ENCODE measurements at places on chromosomes 2 and 18.

GRCh38 chr2:18005411-18005810 lies 126.9 kb downstream of the KCNS3 start:
- no peak for DNase-seq

DNA sequence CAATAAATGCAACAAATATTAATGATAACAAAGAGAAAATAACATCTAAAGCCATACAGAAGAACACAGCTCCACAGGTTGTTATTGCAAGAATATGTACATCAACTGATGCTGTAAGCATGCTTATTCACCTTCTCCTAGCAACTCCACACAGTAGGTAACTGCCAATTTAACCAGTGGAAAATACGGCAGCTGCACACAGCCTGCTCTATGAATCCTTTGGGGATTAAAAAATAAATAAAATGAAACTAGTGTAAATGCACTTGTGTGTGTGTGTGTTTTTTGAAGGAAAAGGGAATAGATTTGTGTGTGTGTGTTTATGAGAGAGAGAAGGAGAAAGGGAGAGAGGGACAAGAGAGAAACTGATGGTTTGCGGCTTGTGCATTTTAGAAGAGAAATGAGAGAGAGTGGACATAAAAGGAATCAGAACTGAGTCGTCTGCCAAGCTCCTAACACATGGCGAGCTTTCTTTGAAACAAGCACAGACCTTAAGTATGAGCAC lies 96.2 kb upstream of the PDE1A start:
- no peak for DNase-seq

DNA sequence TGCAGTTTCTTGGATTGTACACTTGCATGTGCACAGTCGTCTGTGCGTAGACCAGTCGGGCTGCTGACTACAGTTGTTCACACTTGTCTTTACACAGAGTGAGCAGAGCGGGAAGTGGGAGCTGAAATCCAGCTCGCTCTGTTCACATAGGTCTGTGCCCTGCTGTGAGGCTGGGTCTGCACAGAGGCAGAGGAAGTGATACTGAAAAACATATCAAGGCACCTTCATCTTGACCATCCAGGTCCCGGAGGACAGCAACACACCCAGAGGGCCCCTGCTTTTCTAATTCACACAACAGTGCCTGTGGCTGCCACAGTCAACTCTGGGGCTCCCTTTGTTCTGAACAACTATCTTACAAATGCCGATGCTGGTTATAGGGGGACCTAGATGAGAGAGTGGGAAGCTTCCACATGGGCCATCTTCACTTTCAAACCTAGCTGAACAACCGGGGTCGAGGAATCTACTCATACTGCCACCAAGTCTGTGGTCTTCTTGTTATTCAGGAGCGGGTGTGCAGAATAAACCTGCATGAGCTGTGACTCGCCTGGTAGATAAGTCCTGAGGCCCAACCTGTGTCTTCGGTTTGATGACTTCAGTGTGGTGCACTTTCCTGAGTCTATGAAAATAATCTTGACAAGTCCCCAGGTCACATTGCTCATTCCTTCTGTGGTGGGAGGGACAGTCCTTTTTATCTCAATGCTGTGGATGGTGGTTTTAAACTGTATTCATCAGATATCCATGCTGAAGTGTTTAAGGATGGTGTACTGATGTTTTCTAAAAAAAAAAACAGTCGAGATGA lies 3.5 kb upstream of the ADNP2 start:
- DNase-seq = no peak

DNA sequence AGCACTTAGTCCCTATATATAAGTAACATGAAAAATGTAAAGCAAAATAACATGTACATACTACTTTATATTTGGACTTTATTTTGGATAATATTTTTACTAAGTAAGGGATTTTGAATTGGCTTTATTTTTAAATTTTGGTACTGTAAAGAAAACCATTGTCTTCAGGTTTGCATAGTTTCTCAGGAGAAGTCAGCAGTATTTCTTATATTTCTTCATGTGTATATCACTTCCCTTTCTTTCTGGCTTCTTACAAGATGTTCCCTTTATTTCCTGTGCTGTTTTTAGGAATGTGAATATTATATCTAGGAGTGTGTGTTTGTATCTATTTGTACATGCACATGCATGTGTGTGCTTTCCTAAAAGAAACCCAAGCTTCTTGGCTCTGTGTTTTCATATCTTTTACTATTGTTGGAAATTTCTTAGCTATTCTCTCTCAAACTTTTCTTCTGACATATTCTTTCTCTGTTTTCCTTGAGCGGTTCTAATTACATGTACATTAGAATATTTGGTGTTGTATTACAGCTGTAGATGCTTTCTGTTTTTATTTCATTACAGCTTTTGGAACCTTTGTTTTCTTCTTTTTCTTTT lies 1549.7 kb upstream of the ACVR2A start:
- no peak for DNase-seq

DNA sequence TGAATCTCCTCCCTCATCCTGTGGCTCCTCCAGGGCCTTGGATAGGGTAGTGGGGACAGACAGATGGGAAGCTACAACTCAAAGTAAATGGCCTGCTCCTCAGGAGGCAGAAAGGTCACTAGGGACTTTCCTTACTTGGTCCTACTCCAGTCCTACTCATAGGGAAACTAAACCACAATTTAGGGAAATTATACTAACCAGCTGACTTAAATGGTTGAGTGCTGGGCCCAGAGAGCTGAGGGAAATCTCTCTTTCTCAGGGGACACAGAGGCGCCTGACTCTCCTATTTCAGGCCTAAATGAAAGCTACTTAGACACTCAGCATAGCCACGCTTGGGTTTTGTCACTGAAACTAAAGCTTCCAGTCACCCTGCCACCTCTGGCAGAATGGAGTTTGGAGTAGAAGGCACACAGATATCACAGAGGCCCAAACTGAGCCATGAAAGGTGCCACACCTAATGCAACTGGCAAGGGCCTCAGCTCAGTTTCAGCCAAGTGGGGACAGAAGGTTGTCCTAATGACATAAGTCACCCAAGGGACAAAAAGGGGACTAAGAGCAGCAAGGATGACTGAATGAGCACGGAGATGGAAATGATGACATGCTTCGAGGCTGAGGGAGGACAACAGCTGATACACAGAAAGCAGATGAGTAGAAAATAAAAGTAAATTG lies 24.0 kb downstream of the CERKL start:
- DNase-seq = no peak

- DNase-seq = no peak
These were observed 8.2 kb downstream of the NFATC1 start for GRCh38 chr18:79403723-79404566.

- no peak for DNase-seq
These were observed 12.0 kb upstream of the TMEM18 start for GRCh38 chr2:689237-689636.

DNA sequence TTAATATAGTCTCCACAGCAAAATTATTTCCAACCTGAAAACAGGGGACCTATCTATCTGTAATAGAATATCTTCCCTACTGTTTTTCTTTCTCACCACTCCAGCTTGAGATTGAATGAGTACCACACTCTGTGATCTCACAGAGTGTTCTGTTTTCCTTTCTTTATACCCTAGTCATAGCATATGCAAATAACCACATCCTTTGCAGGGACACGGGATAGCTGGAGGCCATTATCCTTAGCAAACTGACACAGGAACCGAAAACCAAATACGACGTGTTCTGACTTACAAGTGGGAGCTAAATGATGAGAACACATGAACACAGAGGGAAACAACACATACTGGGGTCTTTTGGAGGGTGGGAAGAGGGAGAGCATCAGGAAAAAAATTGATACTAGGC lies 224.7 kb downstream of the SLC8A1 start:
- DNase-seq = no peak

- no peak for DNase-seq
These were observed 327.2 kb upstream of the PKDCC start for GRCh38 chr2:41720331-41721251.

- no peak for DNase-seq
These were observed 7.5 kb upstream of the KCNG2 start for GRCh38 chr18:79789901-79790890.

- DNase-seq = no peak
These were observed 53.7 kb upstream of the PARD3B start for GRCh38 chr2:204491528-204491927.

DNA sequence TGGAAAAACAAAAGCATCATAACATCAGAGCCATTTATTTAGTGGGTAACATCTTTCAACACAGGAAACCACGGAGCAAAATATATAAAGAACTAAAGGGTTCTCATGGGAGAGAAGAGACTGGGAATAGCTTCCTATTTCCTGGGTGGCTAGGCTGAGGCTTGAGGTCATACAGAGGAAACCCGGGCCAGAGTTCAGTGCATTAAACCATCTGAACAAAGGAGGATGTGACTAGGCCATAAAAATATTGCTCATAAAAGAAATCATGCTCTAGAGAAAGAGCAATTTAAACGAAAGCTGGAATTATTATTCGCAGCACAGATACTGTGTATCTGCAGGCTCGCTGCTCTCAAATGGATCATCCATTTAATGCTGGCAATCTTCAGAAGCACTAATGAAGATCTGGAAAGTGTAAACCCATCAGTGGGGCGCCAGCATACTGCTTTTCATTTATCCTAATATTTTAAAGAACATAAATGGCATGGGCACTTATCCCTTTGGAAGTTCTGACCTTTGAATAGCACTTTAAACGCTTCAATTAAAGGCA lies 83.3 kb downstream of the GALNT14 start:
- DNase-seq = no peak

DNA sequence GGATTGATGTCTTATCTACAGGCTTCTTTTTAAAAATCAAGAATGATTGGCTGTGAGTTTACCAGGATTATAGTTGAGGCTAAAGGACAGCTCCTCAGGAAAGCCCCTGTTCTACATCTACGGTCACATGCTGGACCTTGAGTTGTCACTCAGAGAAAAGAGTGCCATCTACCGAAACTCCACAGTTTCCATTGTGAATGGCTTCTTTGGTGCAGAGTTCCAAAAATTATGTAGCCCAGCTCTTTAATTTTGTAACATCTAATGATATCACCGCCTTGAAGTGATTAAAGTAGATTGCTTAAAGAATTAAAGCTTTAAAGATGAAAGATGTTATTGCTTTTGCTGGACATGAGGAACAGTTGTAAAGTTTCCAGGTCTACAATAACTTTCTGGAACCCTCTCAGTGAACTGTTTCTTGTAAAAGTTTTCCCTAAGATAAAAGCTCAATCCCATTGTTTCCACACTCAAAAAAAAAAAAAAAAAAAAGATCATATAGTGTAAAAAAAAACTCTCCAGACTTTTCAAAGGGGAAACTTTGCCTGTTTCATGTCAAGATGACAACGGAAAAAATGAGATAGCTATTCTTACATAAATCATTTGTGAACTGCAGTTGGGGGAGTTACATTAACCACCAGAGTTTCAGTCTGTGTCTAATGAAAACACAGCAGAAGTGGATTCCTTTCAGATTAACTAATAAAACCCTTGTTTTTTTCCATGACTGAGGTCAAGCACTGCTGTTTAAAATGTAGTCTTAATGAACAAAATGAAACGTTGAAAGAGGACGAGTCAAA lies 4.3 kb downstream of the COL3A1 start:
- DNase-seq = no peak

- DNase-seq = no peak
These were observed 18.7 kb upstream of the CCDC102B start for GRCh38 chr18:68779169-68779568.

- DNase-seq = no peak
These were observed 96.4 kb downstream of the MAP3K20 start for GRCh38 chr2:173171924-173172643.

- DNase-seq = no peak
These were observed 3.4 kb downstream of the CYRIA start for GRCh38 chr2:16661936-16662839.

DNA sequence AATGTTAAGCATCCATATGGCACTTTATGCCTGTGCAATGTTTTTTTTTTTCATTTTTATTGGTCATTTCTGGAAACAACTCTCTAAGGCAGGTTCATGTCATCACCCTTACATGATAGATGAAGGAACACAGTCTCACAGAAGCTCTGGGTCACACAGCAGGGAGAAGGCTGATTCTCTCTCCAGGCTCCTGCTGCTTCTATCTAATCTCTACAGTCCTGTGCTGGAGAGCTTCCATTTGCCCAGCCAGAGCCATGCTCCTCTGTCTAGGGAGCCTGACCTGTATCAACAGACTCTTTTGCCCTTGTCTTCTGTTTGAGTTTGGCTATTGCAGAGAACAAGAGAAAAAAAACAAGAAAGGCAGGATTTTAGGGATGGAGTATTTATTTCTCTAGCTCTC lies 584.8 kb downstream of the MBD2 start:
- DNase-seq = no peak

DNA sequence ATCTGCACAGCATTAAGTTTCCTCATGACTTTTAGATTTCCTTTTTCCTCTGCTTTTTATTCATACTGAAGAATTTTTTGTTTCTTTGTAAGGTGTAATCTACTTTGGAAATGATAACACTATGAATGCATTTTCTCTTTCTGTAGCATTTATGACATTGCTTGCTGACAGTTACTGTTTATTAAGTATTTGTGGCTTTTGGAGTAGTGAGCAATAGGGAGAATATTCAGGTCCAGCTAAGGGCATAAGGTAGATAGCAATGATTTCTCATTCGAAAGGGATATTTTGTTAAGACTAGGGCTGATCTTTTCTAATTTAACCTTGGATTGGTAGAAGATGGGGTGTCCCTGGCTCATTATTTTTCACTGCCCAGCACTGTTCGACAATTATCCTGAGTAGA lies 80.3 kb downstream of the XRCC5 start:
- no peak for DNase-seq

DNA sequence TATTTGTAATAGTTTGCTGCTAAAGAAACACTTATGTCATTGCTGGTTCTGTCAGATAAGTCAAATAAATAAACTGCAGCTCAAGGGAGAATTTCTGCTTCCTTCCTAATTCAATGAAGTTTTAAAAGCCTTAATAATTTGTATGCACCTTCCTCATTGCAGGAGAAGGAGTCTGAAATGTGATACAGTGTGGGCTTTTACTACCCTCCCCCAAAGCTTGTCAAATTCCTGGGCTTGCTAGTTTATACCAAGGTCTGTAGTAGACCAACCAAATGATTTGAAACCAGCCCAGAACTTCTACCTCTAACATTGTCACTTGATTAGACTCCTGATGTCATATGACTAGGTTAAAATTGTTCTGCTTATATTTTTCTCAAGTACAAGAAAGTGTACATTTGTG lies 131.8 kb downstream of the DTNA start:
- DNase-seq = no peak

GRCh38 chr2:113011108-113011507 lies 5.8 kb downstream of the IL36A start:
- no peak for DNase-seq

Data from activated naive CD4-positive, alpha-beta T cell (primary cell).